ENCODE measurements at places on chromosomes 3 and 15. TPM values are rescaled to one million over a fixed set of nuclear protein-coding genes. Genes with fewer than 3 reads are reported as not detected.

Gene VGLL3
- total RNA-seq = 39.2 TPM

Gene KIF23
- 3.9 TPM for total RNA-seq

Gene MYRIP
- 6.2 TPM for total RNA-seq

Gene GNAT1
- total RNA-seq = not detected

Gene LMAN1L
- not detected for total RNA-seq

Gene NMNAT3
- total RNA-seq = 5.9 TPM

Gene KNL1
- 2.3 TPM for total RNA-seq

Gene PLA2G4D
- not detected for total RNA-seq

Gene UPK1B
- 37.1 TPM for total RNA-seq

Gene UROC1
- 0.14 TPM for total RNA-seq

Gene ADAMTSL3
- total RNA-seq = 5.7 TPM

Gene CAND2
- 12.1 TPM for total RNA-seq

Gene SLC2A2
- total RNA-seq = 22.4 TPM

Gene CDCP1
- total RNA-seq = 42.4 TPM

Gene CD200R1
- 1.5 TPM for total RNA-seq

Gene PLCH1
- total RNA-seq = 8.0 TPM

Gene TF
- total RNA-seq = 22.7 TPM

Gene MESP1
- total RNA-seq = 4.6 TPM

Gene CCR9
- 0.23 TPM for total RNA-seq

Gene SNURF
- total RNA-seq = 39.3 TPM

Gene IL17RD
- 11.7 TPM for total RNA-seq

Gene RBM15B
- total RNA-seq = 30.0 TPM

Gene MKRN2
- total RNA-seq = 24.5 TPM

Gene CPLX3
- total RNA-seq = not detected
